ENCODE measurements at places on chromosomes 2 and 18.

DNA sequence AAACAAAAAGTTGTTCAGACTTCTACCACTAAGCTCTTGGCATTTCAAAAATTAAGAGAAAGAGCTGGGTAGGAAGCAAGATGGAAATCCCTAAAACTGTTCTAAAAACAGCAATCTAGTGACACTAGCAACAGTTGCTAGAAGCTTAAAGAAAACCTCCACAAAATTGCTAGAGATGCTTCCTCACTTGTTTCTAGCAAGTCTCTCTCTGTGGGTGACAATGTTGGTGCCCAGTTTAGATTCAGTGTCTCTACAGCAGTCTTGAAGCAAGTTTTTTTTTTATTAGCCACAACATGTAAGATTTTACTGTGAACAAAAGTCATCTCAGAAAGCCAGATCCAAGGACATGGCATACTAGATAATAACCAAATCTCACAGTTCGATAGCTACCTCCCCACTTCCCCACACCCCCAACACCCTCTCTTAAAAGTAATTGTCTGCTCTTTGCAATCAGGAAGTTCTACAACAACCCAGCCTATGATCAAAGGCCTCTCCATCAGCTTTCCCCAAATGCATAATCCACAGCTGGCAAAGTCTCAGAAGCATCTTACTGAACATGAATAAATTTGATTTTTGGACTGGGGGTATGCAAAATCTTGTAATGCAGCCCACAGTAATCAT, 70.0 kb downstream of the ANKRD44 start:
- DNase-seq, result no peak

DNA sequence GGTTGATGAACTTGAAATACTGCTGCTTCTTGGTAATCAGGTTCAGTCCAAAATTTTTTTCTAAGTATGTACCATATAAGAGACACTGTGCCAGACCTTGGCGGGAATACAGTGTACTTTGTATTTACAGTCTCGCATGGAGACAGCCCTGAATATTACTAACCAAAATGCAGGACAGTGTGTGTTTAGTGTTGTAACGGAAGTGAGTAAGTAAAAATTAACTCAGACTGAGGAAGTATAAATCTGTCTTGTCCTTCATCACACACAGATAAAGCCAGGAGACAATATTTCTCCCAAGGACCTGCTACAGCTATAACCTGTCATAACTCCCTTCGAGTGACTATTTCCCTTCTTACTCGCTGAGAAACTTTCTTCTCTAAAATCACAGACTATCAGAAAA, 76.9 kb downstream of the ACTR3 start:
- DNase-seq, result peak; percentile 16

DNA sequence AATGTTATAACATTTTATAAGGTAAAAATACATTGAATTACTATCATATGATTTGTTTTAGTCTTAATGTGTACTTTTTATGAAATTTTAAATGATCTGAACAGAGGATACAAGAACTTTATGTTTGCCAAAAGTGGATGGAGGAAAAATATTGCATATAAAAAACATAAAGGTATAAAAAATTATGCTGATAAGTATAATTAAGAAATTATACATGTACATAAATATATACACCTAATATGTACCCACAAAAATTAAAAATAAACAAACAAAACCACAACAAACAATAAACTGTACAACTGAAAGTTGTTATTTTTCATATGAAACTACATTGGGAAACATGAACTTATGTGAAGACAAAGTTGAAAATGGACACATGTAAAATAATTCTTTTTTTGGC, 38.2 kb upstream of the CALCRL start:
- DNase-seq, result no peak

DNA sequence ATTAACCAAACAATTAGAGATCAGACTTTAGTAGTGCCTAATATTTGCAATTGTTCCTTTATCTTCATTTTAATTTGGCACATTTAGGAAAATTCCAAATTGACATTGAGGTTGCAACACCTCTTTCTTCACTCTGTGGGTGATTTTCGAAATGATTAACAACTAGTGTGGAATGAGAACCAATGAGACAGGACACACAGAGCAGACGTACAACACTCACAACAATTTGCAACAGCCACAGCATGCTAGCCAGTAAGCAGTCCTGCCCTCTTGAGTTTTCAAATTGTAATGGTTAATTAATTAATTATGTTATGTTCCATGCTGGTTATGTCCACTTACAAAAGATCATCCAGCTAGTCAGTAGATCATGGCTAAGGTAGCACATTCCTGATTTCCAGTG, 339.3 kb downstream of the LRP1B start:
- no peak for DNase-seq

DNA sequence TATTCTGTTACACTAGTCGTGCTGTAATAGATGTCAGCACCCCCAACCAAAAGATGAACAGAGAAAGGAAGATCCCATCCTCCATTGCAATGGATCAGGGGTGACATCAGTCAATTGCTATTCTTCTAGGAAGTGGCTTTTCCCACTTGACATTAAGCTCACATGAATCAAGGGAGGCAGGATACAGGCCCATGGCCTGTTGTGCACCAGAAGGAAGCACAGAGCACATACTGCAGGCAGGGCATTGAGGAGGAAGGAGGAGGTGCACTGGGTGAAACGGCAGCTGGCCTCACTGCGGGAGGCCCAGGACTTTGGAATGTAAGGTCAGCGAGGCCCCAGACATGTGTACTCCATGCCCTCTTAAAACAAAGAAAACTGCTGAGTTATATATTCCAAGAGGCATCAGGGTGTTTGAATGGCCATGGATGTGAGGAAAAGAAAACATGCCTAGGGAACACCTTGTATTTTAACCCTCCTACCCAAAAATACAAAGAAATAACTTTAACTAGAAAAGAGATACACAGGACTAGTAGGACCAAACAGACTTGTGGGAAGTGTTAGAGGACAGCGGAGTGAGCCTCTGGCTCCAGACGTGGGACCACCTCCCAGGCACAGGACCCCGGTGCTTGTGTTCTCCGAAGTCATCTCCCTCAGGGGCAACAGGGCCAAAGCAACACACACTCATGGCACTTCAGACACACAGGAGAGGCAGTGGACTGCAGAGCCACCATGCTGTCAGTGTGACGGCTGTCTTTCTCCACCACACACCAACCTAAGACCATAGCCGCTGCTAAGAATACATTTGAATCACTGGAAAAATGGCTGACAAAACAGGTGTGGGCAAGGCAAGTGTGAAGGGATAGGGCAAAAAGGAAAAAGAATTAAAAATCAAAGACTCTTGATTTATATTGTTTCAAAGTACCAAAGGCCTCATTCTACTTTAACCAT, 51.4 kb upstream of the RIOK3 start:
- DNase-seq, result peak; percentile 69

- DNase-seq, result no peak
These were observed 116.8 kb downstream of the L3MBTL4 start for GRCh38 chr18:6297875-6298274.

DNA sequence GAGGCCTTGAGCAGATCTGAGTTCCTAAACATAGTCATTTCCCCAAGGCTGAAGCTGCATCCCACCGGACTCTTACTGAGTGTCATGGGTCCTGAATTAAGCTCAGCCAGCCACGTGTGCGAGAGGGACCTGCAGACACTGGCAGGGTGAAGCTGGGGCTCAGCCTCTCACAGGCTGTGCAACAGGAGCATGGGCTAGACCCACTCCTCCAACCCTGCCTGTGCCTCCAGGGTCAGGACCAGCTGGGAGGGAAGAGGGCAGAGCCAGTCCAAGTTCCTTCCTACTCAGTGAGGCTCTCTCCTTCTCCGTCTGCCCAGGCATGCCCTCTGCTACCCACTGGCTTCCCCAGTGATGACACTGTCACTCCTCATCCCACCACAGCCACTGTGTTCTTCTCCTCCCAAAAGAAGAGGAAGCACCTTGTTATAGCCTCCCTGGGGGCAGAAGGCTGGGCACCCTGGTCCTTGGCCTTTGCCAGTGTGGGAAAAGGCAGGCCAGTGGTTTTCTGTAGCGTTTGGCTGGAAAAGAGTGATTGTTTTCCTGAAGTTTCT, 78.9 kb downstream of the KCNF1 start:
- DNase-seq, result no peak

DNA sequence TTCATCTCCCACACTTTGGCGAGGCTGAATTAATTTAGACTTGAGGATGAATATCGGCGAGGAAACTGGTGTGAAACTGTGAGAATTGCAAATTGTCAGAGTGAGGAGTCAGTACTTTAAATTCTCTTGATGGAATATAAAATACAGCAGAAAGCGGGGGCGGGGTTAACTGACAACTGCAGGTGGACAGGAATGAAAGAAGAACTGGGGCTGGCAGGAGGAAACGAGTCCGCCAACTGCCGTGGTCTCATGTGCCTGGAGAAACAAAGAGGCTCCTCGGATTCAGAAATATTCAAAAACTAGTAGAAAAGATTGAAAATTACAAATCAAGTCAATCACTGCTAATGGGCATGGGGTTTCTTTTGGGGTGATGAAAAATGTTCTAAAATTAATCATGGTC, 44.3 kb downstream of the MOGAT1 start:
- no peak for DNase-seq

GRCh38 chr18:10455726-10456453, 1.5 kb downstream of the APCDD1 start:
- DNase-seq, result no peak

DNA sequence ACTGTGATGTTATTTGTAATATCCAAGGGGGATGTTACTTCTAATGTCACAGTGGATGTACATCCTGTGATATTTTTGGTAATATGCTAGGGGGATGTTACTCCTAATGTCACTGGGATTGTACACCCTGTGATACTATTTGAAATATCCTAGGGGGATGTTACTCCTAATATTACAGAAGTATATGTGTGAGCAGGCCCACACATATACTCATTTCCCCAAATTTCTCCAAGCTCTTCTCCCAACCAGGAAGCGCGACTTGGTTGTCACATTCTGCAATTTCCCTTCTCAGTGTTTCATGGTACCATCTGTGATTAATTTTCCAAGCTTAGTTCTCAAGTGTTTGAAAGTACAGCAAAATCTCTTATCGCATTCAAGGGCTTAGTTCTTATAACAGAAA, 29.5 kb upstream of the CHN1 start:
- no peak for DNase-seq

GRCh38 chr2:203621981-203622515, 84.4 kb upstream of the CD28 start:
- DNase-seq, result no peak

GRCh38 chr2:71693286-71694270, 240.2 kb downstream of the DYSF start:
- no peak for DNase-seq

DNA sequence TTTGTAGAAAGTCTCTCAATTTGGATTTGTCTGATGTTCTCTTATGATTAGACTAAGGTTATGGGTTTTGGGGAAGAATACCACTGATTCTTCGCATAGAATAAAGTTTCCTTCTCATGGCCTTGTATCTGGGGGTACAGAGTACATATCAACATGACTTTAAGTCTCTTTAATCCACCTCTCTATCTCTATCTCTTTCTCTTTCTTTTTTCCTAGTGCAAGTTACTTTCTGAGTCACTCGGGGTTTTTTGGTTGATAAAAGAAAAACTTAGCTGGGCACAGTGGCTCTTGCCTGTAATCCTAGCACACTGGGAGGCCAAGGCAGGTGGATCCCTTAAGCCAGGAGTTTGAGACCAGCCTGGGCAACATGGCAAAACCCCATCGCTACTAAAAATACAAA, 100.1 kb upstream of the MAP4K3 start:
- no peak for DNase-seq

DNA sequence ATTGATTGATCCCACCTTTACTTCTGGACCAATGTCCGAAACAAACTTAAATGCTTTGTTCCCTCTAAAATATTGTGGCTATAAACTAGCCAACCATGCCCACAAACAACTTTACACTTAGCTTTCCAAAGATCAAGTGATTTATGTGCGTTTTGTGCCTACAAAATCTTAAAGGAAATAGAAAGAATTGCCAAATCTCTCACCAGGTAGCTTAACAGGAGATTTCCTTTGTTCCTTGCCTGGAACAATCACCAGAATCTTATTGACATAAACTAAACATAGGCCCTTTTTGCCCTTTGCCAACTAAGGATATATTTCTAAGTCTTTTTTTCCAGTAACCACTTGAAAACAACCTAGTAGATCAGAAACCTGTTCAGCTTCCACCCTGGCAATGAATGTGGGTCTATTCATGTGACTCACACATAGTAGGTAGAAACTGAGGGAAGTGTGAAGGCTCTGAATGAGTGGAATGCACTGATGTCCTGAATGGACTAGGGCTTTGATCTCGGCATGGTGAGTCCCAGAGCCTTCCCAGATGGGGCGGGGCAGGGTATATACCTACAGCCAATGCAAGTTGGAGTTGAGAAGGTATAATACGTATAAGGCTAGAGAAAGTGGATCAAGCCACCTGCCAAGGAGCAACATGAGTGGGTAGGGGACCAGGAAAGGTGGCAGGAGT, 94.6 kb upstream of the PPP1CB start:
- no peak for DNase-seq

DNA sequence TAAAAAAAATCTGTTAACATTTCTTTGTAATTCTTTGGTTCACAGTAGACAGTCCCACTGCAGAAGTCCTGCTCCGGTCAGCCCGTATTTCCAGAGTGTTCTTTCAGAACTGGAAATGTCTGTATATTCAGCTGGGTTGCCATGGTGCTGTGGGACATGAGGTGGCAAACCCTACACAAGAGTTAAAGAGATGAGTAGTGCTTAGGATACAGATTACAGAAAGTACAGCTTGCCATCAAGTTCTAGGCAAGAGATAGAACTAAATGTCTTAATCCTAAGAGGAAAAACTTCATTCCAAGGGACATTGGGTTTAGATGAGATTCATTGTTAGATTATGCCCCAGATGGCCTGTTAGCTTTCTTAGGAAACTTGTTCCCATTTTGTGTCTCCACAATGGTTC, 60.1 kb downstream of the FMNL2 start:
- peak; percentile 59 for DNase-seq

- peak; percentile 25 for DNase-seq
These were observed 43.5 kb downstream of the MFSD6 start for GRCh38 chr2:190451561-190452176.

GRCh38 chr2:2873450-2873811, 504.2 kb downstream of the EIPR1 start:
- DNase-seq, result no peak

GRCh38 chr2:24047703-24048033, 477 bp upstream of the WDCP start:
- no peak for DNase-seq

GRCh38 chr2:199646439-199646838, 188.7 kb upstream of the SATB2 start:
- no peak for DNase-seq

DNA sequence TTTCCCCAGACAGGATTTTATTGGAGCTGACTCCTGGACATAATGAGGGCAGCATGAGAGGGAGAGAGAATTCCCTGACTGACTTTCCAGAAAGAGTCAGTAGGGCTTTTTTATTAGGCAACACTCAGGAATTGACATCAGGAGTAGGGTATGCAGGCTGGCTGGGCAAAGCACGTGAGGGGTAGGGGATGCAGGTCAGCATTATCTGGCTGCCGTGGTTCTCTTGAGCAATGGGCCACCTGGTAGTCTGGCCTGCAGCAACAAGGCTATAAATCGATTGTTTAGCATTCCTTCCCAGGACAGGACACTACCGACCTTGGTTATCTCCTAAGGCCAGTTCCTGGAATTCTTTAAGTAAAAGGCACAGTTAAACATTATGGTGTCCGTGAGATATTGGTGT, 160.8 kb upstream of the AGAP1 start:
- no peak for DNase-seq
